Hypothalamus (tissue), 51 donors: ENCODE measurements at places on chromosomes 3 and 15.

DNA sequence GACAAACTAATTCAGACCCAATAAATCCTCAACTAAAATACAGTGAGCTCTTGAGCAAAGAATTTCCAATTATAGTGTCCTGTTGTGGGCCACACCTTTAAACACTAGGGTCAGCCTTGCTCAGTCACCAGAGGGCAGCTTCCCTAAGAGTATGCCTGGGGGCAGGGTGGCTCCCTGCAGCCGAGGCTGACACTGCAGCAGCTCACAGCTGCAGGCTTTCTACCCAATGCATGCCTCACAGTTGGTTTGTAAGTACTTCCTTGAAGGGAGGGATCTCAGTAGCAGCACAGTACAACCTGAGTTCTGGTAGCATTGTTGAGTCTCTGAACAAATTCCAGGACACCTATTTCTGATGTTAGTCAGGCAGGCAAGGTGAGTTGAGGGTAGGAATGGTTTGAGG lies 335.6 kb downstream of the TUSC7 start:
- DNase-seq = no peak

DNA sequence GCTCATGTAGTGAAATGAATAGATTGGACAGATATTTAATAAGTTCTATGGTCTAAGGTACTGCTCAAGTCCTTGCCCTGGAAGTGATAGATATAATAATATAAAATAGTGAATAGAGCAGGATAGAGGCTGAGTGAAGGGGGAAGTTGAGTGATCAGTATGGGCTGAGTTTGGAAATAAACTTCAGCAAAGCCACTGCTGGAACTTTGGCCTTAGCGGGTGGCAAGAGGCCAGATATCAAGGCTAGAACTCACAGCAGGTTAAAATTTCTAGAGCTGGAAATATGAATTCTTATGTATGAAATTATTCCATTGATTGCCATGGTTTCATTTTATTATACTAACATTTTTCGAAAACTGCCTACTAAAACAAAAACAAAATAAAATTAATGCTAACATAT lies 267.6 kb upstream of the DPH6 start:
- DNase-seq = no peak

GRCh38 chr3:170982733-170983132 lies 43.8 kb downstream of the SLC2A2 start:
- no peak for DNase-seq

DNA sequence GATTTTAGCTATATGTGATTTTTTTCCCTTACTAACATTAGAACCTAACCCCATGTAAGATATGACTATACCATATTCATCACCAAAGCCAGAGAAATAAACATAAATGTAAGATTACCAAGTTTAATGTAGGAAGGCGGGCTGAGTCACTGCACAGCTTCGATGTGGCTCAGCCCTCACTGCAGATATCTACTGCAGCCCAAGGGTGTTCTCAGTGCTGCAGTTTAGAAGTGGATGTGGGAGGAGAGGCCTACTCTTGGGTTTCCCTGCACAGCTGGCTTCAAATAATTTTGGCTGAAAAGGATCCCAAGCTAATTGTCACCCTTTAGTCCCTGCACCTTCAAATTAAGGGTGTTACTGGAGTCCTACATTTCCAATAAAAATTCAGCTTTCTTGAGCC lies 9.3 kb downstream of the ARPP19 start:
- DNase-seq = no peak

DNA sequence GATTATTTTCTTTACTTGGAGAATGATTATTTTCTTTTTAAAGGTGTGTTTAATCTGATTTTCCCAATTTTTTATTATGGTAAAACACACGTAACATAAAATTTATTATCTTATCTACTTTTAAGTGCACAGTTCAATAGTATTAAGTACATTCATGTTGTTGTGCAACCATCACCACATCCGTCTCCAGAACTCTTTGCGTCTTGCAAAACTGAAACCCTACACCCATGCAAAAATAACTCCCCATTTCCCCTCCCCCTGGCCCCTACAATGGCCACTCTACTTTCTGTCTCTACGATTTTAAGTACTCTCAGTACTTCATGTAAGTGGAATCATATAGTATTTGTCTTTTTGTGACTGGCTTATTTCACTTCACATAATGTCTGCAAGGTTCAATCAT lies 230.7 kb downstream of the SATB1 start:
- DNase-seq = no peak

DNA sequence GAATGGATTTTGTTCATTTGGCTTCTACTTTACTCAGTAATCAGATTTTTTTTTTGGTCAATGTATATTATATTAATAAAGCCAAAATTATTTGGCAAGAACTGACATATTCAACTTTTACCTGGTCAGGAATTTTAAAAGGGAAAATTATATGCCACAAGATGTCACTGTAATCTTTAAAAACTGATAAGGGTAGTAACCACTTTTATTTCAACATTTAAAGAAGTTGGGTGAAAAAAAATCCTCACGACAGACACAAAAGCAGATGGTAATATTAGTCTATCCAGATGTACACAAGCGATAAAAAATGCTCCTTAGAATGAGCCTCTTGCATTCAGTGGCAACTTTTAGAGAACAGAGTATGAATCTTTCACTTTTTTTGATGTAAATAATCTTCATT lies 101.9 kb downstream of the SERPINI1 start:
- DNase-seq = no peak

DNA sequence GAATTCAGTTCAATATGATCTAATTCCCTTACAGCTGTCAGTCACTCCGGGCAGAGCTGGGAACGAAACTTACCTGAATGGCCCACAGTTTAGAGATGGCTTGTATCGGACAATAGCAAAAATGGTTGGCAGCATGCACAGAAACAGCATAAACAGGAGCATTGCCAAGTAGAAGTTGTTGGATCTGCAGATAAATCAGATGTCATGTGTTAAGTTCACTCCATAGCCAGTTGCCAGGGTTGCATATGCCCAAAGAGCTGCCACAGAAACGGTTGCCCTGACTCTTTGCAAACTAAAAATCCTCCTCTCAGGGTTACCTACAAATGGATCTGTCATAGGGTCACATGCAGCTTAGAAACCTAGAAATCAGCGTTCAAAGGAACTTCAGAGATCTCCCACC lies 15.4 kb upstream of the STARD5 start:
- no peak for DNase-seq

DNA sequence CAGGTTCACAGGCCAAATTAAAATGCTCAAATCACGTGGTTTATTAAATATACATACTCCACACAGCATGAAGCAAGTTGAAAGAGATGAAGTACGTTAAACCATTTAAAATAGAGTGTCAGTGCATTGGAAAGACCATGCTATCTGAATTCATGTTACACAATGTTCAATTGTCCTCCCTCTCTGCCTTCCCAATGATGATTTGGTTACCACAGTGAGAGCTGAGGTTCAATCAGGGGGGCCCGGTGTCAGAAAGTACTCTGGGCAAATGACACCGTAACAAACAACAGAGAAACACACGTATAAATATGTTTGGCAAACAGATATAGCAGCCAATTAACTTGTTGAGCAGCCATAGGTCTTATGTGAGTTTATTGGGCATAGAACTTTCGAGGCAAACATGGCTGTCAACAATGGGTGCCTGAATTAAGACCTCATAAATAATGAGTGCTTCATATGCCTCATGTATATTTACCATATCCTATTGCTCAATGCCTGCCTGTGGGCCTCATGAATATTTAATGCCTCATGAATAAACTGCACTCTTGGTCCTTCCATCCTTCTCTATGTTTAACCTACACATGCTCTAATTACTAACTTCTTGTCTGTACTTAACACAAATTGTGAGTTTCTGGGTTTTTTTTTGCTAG lies 641.5 kb downstream of the PLOD2 start:
- DNase-seq = no peak

DNA sequence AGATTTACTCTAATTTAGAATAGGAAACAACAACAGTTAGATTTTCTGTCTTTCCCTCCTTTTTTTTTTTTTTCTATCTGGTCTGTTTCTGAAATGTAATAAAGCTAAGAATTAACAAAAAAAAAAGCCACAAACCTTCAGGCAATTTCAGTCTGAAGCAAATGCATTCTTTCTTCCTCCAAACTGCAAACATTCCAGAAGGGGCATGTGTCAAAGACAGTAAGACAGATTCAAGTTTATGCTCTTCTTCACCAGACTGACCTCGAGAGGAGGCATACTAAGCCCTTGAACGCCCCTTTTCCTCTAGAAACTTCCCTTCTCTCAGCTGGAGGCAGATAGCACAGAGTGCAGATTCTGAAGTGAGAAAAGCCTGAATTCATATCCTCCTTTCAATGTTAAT lies 654.6 kb upstream of the LMCD1 start:
- no peak for DNase-seq

DNA sequence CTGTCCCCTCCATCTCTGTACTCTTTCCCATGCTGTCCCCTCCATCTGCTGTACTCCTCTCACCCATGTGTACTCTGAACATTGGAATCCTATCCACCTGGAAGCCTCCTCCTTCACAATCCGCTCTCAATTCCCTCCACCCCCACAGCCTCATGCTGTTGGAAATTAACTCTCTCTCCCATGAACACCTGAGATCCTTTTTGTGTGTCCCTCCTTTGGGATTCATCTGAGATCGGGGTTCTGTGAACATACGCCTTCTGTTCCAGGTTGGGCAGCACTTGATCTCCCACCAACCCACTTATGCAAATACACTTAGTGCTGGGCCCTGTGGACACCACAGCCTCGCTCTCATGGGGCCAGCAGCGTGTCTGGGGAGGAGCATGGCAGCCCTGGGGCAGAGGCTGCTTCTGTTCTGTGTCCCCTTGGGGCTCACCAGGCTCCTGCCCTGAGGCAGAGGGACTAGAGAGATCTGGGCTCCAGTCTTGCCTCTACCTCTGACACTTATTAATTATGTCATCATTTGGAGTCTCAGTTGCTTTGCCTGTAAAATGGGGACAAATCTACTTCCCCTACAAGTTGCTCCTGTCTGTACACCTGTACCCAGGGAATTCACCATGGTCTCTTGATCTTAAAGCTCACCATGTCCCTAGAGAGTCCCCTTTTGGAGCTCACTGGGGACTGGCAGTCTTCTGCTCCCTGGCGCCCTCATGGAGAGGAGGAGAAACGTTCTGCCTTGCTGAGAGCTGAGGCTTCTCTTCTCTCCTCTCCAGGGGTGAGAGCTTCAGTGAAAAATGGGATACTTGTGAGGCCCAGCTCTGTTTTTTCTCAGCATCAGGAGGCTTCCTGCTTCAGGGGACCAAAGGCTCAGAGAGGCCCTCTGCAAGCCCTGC lies 42.7 kb downstream of the ITGA11 start:
- DNase-seq = no peak

DNA sequence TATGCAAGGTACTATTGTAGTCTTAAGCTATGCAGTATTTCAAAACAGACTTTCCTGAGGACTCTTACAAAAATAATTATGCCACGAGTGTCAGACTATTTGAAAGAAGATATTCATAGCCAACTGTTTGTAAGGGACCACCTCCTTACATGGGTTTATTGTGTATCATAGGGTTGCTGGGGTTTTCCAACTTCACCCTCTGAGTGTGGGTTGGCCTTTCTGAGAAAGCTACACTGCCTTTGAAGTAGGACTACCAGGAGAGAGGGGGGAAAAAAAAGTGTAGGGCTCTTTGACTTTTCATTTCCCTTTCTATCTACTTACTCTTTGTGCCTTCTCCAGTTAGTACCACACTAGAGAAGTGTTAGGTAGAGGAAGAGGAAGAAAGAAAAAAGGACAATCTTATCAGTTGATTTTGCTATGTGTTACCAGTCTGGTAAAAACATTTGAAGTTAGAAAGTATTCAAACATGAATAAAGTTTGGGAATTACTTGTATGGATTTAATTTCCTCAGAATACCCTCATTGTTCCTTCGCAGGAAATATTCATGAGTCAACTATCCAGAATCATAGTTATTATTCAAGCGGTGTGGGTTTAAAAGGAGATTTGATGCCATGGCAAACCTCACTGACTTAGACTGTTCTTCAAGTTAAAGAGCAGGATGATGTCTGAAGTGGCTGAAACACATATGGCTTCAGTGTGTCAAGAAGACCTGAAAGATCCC lies 329.3 kb upstream of the THBS1 start:
- DNase-seq = no peak

DNA sequence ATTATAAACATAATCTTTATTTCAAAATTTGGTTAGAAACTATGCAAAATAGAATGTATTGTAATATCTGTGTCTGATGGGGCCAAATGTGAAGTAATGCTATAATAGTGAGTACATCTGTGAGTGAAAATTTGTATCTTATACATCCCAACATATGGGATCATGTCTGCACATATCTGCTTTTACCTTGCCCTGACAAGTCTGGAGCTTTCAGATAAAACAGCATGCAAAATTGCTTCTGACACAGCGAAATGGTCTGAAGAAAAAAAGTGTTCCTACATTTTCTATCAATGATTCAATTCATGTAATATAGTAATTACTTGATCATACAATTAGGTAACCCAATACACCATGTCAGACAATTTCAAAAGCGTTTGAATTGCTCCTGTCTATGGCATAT lies 58.1 kb upstream of the P3H2 start:
- DNase-seq = no peak

GRCh38 chr3:39260957-39261356 lies 18.9 kb downstream of the CX3CR1 start:
- DNase-seq = no peak

- no peak for DNase-seq
Observed at GRCh38 chr3:141625506-141625905, 112.6 kb upstream of the RNF7 start.

DNA sequence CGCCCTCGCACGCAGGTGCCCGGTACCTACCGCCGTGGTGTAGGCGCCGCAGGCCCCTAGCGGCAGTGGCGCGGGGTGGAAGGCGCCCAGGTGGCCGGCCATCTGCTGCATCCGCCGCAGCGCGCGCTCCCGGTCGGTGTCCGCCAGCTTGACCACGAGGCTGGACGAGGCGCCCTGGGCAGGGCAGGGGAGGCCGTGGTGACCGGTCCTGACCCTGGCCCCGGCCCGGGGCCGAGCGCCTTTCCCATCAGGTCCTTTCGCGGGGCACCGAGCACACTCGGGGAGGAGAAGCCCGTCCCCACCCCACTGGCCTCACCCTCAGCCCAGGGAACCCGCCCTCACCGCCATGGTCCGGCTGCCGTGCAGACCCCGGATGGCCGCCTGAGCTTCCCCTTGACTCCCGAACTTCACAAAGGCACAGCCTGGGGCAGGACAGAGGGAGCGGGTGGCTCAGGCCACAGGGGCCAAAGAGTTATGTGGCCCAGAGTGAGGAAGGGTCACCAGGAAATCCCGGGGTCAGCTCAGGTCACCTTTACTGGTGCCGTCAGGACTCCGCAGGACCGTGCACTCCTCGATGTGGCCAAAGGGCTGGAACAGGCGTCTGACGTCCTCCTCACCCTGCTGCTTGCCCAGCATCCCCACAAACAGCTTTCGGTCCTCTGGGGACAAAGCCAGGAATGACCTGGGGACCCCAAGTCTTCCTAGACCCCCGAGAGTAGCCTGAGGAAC lies 17.4 kb upstream of the PARP6 start:
- DNase-seq = no peak

- no peak for DNase-seq
Observed at GRCh38 chr3:70822669-70823068, 510.2 kb upstream of the MDFIC2 start.

DNA sequence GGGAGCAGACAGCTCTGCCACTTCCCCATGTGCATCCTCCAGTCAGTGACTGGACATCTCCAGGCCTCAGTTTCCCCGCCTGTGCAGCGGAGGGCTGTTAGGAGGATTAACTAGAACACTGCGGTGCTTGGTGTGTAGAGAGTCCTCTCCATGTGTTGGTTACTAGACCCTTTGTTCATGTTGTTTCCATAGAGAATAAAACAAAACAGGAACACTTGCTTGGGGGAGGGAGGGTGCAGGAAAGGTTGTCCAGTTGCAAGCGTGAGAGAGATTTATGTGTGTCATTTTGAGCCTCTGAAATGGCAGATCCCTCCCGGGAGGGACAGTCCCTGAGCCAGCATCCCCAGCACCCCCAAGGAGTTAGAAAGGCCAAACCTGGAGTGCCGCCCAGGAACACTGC lies 184.0 kb upstream of the LYSMD4 start:
- no peak for DNase-seq

- no peak for DNase-seq
Observed at GRCh38 chr15:40160021-40160420, 848 bp upstream of the BUB1B start.
